ENCODE measurements at places on chromosomes 7 and 10.

DNA sequence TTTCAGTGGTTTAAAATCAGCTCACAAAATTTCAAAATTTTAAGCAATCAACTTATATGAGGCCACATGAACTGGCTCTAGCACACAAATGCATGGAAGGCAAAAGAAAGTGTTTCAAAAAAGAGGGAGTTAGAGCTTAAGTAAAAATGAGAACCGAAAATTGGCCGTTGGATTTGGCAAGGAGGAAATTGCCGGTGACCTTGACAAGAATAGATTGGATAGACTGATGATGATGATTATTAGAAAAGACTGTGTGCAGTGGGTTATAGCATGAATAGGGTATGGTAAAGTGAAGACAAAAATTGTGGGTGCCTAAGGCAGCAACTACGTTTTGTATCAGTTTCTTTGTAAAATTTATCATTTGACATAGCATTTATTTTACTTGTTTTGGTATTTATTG lies 175.7 kb downstream of the SEMA3D start:
- DNase-seq = no peak

DNA sequence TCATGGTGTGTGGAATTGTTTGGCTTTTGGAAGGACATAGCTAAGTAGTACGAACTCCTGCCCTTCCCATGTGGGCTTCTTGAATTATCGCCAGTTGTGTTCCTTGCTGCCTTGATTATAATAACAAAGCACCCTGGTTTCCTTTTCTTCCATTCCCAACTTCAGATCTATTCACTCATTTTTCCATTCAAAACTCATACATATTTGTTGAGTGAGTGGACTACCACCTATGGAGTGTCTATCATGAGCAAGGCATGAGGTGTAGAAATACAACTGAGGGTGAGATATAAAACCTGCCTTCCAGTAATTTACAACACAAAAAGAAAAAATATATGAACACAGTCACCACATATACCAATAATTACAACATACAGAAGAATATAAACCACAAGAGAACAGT lies 4.9 kb upstream of the COL17A1 start:
- no peak for DNase-seq

GRCh38 chr7:12196386-12196785 lies 14.7 kb upstream of the TMEM106B start:
- DNase-seq = no peak

GRCh38 chr10:99920486-99920885 lies 89.3 kb downstream of the DNMBP start:
- DNase-seq = no peak

GRCh38 chr10:109894516-109894915 lies 28.8 kb downstream of the XPNPEP1 start:
- no peak for DNase-seq

- DNase-seq = no peak
These were observed 479.8 kb upstream of the SEMA3A start for GRCh38 chr7:84674236-84674913.

- DNase-seq = no peak
These were observed 55.6 kb downstream of the CLIP2 start for GRCh38 chr7:74344786-74345185.
